ENCODE measurements at places on chromosomes 4 and X. TPM values are rescaled to one million over a fixed set of nuclear protein-coding genes. Genes with fewer than 3 reads are reported as not detected.
A peak's percentile ranks its signal among the peaks of the same experiment; 100 is the strongest.

ADH6 gene
- total RNA-seq, result 2.1 TPM

NAAA gene
- total RNA-seq, result 6.4 TPM

MAP3K15 gene
- total RNA-seq, result 0.43 TPM

CXCL11 gene
- total RNA-seq, result not detected

NDNF gene
- total RNA-seq, result 16.4 TPM

ARL9 gene
- total RNA-seq, result 1.7 TPM

AFM gene
- not detected for total RNA-seq

FGF16 gene
- not detected for total RNA-seq

SPANXC gene
- total RNA-seq, result not detected

- peak; percentile 5 for ATAC-seq
Observed at GRCh38 chr4:47913861-47914219, 543 bp downstream of the NFXL1 start.

GRCh38 chr4:147518846-147519767 is 38.2 kb downstream of the EDNRA start:
- no peak for ATAC-seq

- ATAC-seq, result no peak
Observed at GRCh38 chr4:54332542-54332941, 103.4 kb downstream of the PDGFRA start.

- ATAC-seq, result no peak
Observed at GRCh38 chr4:8179771-8180170, 19.3 kb upstream of the SH3TC1 start.

- no peak for ATAC-seq
Observed at GRCh38 chrX:23003116-23003515, 3.4 kb downstream of the DDX53 start.

DNA sequence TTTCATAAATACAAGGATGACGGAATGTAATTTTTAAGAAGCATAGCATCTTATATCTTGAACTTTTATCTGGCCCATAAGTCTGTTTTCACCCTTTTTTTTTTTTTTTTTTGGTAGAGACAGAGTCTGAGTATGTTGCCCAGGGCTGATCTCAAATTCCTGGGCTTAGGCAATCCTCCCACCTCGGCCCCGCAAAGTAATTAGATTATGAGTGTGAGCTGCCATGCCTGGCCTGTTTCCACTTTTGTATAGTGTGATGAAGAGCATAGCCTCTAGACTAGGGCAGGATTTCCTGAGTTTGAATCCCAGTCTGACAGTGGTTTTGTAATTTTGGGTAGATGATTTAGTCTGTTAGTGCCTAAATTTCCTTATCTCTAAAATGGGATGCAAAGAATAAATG is 11.0 kb downstream of the STIM2 start:
- ATAC-seq, result no peak

- no peak for ATAC-seq
Observed at GRCh38 chrX:37000140-37000539, 8.0 kb upstream of the FAM47C start.

GRCh38 chr4:123843137-123843536 is 446.5 kb downstream of the SPRY1 start:
- ATAC-seq, result no peak

GRCh38 chr4:17722356-17722700 is 59.1 kb downstream of the FAM184B start:
- peak; percentile 17 for ATAC-seq

GRCh38 chrX:151695583-151696340 is 504 bp downstream of the PRRG3 start:
- ATAC-seq, result peak; percentile 56

GRCh38 chr4:65467068-65467680 is 203.1 kb downstream of the EPHA5 start:
- peak; percentile 78 for ATAC-seq

GRCh38 chr4:47837908-47838294 is at the start of gene CORIN:
TSS of gene CORIN (minus strand) at chr4:47838067. CDS start at chr4:47837949, 118 bp downstream.
- no peak for ATAC-seq

DNA sequence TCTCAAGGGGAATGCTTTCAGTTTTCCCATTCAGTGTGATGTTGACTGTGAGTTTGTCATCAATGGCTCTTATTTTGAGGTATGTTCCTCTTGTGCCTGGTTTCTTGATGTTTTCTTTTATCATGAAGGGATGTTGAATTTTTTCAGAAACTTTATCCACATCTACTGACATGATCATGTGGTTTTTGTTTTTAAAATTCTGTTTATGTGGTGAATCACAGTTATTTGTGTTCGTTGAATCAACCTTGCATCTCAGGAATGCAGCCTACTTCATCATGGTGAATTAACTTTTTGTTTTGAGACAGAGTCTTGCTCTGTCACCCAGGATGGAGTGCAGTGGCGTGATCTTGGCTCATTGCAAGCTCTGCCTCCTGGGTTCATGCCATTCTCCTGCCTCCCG is 263.1 kb upstream of the KLF3 start:
- no peak for ATAC-seq

GRCh38 chr4:78926826-78927225 is 12.4 kb downstream of the PAQR3 start:
- ATAC-seq, result no peak

DNA sequence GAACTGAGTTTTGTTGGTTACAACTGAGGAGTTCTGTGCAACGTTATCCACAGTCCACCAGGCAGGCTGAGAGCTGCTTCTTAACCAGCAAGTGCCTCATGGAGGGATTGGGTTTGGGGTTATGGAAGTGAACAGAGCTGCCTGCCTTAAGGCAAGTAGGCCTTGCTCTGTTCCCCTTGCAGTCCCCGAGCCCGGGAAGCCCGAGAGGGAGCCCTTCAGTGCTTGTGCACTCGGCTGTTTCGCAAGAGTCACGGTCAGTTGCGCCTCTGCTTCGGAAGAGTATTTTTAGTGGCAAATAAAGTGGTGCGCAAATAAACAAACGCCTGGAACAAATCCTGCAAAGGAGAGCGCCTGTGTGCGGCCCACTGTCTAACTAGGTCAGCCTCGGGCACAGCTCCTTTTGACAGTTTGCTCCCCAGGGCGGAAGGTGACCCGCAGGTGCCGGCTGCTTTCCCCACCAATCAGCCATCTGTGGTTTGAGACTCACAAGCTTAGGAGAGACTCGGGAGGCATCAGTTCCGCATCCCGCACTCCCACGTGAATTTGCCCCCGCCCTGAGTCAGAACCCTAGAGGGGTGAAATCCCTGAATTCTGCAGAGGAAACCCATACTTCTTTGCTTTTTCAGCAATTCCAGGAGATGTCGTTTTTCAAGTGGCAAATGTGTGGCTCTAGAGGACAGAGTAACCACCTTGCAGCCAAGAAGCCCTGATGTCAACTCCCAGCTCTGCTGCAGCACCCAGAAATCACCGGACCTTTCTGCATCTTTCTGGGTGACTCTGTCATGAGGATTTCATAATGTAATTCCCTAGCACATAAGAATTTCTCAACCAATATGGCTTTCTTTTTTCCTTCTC is 56.8 kb downstream of the LGI2 start:
- no peak for ATAC-seq

GRCh38 chr4:170259631-170260153 is 169.9 kb upstream of the AADAT start:
- ATAC-seq, result peak; percentile 100

DNA sequence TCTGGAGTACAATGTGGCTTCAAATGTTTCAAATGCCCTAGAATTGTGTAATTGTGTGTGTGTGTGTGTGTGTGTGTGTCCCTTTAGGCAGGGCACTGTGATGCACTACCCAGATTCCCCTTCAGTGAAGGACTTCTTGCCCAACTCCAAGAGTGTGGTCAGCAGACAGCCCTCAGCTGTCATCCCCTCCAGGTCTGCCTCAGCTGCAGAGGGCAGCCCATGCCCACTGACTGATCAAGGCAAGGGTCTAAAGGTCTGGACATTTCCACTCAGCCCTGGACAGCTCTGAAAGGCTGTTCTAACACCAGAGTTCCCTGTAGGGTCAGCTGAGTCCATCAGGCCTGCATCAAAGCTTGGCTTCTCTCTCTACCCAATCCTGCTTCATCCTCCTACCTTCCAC is 83.9 kb upstream of the USP9X start:
- no peak for ATAC-seq

DNA sequence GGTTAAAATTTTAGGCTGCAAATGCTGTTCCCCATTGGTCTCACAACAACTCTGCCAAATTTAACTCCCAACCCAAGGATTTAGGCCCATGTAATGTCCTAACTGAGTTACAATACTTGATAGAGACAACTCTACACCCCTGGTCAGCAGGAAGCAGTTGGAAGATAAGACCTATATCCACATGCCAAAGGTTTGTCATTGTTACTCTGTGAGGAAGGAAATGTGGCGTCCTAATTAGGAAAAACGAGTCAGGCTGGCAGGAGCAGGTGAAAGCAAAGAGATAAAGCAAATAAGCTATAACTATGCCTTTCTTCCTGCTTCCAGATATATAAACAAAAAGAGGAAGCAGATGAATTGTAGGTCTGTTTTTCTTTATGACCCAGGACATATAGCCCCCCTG is 69.1 kb downstream of the SPIN4 start:
- ATAC-seq, result no peak

GRCh38 chrX:43224496-43224895 is 431.6 kb upstream of the MAOA start:
- ATAC-seq, result peak; percentile 44

DNA sequence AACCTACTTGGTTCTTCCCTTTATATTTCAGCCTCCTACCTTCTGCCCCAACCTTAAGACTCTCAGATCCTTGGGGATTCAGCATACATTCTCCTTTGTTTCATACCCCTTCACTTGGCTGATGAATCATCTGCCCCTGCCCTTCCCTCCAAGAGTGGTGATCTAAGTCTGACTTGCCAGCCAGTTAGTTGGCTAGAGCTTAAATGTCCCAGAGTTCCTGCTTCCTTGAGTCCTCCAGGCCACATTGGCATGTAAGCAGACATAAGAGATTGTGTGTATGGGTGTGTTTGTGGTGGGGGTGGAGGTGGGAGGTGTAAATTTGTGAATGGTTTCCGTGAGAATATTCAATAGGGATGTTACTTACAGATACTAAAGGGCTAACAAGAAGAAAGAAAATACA is 3.7 kb upstream of the TEX13D start:
- peak; percentile 64 for ATAC-seq

GRCh38 chr4:2560167-2560566 is 23.7 kb downstream of the FAM193A start:
- no peak for ATAC-seq

DNA sequence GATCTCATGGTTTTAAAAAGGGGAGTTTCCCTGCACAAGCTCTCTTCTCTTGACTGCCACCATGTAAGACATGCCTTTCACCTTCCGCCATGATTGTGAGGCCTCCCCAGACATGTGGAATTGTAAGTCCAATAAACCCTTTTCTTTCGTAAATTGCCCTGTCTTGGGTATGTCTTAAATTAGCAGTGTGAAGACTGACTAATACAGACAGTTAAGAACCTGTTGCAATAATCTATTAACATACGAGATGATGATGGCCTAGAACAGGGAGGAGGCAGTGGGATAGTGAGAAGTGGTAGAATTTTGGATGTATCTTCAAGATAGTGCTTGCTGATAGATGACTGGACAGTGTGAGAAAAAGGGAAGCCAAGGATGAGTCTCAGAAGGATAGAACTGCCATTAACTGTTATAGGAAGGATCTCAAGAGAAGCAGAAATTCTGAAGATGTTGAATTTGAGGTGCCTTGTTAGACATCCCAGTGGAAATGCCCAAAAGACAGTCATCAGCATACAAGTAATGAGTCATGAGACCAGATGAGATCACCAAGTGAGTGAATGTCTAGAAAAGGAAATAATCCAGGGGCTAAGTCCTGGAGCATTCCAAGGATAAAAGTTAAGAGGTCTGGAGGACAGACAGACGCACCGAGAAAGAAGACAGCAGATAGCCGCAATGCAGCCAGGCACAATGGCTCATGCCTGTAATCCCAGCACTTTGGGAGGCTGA is 38.8 kb upstream of the UGDH start:
- peak; percentile 74 for ATAC-seq

DNA sequence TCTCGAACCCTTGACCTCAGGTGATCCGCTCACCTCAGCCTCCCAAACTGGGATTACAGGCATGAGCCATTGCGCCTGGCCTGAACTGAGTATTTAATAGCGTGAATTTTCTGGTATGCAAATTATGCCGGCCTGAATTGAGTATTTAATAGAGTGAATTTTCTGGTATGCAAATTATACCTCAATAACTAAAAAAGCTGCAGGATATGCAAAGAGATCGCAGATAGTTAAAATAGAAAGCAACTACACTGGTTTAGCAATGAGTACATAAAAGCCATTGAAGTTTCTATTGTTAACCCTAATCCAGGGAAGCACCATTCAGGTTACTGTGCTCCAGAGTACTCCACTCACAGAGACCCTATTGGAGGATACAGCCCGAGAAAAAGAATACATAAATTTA is 22.8 kb downstream of the FBXW7 start:
- no peak for ATAC-seq

DNA sequence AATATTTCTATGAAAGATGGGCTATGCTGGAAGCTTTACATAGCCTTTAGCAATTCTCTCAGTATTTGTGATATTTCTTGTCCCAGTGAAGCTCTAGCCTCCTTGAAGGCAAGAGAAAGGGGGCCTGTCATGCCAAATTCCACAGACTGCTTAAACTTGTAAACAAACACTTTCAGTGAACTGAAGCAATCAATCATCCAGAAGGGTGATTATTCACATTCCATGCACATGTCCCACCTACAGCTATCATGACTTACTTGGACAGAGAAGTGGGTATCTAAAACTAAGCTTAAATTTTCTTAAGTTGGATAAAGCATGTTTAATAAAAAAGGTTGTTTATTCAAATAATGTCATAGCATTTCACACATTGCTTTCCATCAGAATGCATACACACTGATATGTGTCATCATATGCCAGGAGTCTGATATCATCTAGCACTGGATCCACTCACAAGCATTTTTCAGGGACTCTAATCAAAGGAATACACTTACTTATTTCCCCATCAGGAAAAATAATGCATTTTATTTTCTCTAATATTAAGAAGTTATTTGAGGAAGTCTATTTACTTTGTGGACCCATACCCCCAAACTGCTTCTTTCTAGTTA is 1.2 kb upstream of the FSTL5 start:
- no peak for ATAC-seq

- ATAC-seq, result peak; percentile 59
Observed at GRCh38 chr4:28373601-28374000, 1513.0 kb downstream of the STIM2 start.

- ATAC-seq, result no peak
Observed at GRCh38 chr4:173264684-173265185, 69.4 kb downstream of the HMGB2 start.

DNA sequence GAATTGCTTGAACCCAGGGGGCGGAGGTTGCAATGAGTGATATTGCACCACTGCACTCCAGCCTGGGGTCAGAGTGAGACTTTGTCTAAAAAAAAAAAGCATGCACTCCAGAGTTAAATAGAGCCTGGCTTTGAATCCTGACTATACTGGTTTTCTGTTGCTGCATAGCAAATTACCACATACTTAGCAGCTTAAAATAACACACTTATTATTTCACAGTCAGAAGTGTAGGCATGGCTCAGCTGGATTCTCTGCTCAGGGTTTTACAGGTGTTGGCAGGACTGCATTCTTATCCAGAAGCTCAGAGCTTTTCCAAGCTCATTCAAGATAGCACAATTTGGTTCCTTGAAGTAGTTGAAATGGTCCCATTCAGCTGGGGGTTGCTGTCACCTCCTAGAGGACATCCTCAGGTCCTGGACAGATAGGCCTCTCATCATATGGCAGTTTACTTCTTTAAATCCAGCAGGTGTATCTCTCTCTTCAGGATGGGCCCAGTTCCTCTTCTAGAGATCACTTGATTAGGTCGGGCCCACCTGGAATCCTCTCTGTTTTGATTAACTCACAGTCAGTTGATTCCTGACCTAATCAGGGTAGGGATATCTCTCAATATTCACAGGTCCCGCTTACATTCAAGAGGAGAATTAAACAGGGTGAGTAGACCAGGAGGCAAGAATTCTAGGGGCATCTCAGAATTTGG is 26.8 kb downstream of the DOCK11 start:
- no peak for ATAC-seq

All from motor neuron (in vitro differentiated cells).